ENCODE measurements at places on chromosomes 3 and 15.

DNA sequence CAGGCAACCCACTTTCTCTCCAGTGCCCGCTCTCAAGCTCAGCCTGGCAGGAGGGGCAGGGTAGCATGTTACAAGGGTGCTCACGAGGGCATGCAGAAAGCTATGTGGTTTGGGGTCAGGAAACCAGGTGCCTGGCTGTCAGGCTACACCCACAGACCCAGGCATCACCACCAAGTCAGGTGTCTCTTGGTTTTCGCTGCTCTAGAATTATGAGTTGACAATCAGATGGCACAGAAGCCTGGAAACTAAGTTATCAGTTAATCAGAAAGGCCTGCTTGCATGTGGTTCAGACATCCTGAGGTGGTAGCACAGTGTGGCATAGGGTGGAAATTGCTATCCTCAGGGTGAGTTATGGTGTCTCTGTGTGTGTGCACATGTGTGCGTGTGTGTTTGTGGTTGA lies 16.2 kb upstream of the CCR9 start:
- DNase-seq: no peak

- DNase-seq: no peak
Observed at GRCh38 chr3:16923112-16923511, 38.4 kb downstream of the PLCL2 start.

GRCh38 chr3:158804441-158804840 lies 2.6 kb downstream of the MFSD1 start:
- no peak for DNase-seq

- no peak for DNase-seq
Observed at GRCh38 chr3:164375538-164375937, 702.8 kb downstream of the SI start.

DNA sequence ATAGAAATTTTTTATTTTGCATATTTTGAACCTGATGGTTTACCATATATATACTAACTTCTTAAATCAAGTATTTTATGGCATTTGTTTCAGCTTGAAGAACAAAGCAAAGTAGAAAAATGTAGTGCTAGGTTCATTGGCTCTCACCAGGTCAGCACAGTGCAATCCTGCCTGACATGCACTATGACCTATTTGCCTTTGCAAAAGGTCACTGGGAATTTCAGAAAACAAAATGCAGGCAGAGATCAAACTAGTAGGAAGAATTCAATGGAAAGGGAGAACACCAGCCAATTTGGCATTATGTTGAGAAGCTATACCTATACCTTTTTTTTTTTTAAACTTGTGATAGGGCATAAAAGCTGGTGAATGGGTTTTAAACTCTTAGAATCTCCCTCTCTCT lies 329.8 kb upstream of the SGO1 start:
- no peak for DNase-seq

DNA sequence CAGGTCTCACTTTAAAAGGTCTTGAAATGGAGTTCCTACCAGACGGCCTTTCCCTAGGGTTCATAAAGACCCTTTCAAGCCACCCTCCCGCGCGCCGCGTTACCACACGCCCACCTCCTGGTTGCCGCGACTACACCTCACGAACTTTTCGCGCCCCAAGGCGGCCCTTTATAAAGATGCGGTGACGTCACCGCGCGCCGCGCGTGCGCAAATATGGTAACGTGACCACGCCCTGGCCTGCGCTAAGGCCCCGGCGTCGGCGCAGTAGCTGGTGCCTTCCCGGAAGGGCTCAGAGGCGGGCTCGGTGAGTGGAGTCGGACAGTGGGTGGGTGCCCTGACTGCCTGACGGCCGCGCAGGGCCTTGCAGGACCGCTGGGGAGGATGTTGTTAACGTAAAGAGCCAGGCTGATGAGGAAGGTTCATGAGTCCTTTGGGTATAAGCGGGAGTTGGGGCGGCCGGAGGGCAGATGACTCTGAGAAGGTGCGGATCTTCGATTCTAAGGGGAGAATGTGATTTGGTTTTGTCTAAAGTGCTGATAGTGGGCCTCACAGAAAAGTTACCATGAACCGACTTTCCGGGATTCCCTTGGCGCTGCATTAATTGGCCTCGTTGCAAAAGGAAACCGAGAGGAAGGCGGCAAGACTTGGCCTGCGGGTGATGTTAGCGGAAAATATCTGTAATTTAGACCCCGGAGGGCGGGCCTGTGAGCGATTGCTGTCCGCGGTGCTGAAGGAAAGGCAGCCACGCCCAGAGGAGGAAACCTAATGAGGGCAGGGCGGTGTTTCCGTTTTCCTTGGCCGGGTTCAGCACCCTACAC lies 54.4 kb downstream of the FEZF2 start:
- peak; percentile 89 for DNase-seq

GRCh38 chr3:43257850-43258249 lies 28.5 kb upstream of the SNRK start:
- DNase-seq: no peak

DNA sequence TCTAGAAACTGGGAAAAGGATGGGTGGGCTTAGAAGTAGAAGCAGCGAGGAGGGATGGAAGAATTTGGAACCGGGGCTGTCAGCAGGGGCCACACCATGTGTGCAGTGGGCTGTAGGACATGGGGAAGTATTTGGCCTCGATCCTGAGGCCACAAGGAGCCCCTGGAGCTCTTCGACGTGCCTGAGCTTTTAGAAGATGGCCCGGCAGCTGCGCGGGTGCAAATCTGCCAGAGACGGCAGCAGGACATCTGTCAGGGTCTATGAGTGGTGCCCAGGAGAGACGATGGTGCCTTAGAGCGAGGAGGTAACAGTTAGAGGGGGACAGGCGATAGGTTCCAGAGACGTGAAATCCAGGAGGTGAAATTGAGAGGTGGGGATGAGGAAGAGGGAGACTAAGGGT lies 321.1 kb downstream of the UACA start:
- no peak for DNase-seq

GRCh38 chr3:32340039-32340438 lies 51.6 kb upstream of the CMTM7 start:
- peak; percentile 62 for DNase-seq

GRCh38 chr3:134079111-134079547 lies 49.4 kb upstream of the SLCO2A1 start:
- DNase-seq: peak; percentile 98

DNA sequence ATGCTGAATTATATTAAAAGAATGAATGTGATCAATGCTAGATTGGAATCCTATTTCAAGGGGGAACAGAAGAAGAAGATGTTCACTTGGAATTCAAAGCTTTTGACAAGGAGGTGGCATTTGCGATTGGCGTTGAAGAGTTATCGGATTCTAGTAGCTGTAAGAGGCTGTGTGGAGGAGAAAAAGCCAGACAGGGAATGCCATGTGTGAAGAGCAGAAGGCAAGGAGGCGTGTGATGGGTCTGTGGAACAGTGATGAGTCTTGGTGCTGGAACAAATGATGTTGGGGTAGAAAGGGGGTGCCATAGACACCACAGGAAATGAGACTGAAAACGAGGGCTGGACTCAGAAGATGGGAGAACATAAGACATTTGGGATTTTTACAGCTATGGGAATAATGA lies 30.5 kb upstream of the ATP10A start:
- DNase-seq: no peak

- DNase-seq: no peak
Observed at GRCh38 chr3:10259798-10260197, 11.5 kb downstream of the TATDN2 start.

DNA sequence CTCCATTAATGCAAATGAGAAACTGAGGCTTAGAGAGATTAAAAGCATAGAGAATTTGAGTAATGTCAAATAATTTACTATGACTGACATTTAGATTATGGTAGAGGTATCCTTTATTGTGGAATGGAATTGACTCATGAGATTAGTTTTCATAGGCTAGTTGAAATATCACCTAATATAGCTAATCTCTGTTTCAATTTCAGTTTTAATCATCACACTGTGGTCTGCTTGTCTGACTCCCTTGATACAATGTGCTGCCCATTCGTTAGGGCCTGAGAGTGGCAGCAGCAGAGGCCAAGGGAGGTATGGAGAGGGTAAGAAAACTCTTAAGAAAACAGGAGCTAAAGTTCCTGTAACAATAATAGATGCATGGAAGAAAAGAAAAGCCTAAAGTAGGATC lies 13.2 kb upstream of the ZBTB20 start:
- no peak for DNase-seq

GRCh38 chr3:72085036-72085435 lies 300.1 kb upstream of the PROK2 start:
- no peak for DNase-seq

GRCh38 chr3:140536926-140537726 lies 140.7 kb upstream of the TRIM42 start:
- DNase-seq: no peak

All from trophoblast cell (in vitro differentiated cells and primary cell).